Stimulated activated CD8-positive, alpha-beta memory T cell treated with anti-CD3 and anti-CD28 coated beads, Interleukin-15, amount 100 ng/mL, for 1 hour (primary cell): ENCODE measurements at places on chromosomes 6 and 20.

- no peak for DNase-seq
Measured at GRCh38 chr20:13741879-13742278, 42.8 kb downstream of the ESF1 start.

GRCh38 chr6:125302840-125303511 is 1.2 kb upstream of the HDDC2 start:
- DNase-seq: no peak

DNA sequence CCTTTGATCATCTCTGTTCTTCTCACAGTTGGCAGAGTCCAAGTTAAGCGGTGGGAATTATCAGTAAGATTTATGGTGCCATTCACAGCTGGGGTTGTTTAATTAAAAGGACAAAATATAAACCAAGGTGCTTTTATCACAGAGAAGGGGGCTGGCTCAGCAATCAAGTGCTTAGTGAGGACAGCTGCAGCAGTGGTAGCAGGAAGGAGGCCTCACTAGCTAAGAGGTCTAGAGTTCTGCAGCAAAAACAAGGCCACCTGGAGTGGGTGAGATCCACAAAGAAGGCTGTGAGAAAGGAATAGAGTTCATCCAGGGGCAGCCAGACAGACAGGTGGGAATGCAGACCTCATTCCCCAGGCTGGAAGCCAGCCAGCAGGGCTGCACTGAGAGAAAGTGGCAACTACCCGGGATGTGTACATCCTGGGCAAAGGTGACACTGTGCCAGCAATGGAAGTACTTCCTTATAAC is 37.1 kb downstream of the PIGU start:
- DNase-seq: no peak

- no peak for DNase-seq
Measured at GRCh38 chr20:46832555-46832954, 62.1 kb upstream of the EYA2 start.

GRCh38 chr6:37936906-37937305 is 117.4 kb downstream of the ZFAND3 start:
- no peak for DNase-seq

DNA sequence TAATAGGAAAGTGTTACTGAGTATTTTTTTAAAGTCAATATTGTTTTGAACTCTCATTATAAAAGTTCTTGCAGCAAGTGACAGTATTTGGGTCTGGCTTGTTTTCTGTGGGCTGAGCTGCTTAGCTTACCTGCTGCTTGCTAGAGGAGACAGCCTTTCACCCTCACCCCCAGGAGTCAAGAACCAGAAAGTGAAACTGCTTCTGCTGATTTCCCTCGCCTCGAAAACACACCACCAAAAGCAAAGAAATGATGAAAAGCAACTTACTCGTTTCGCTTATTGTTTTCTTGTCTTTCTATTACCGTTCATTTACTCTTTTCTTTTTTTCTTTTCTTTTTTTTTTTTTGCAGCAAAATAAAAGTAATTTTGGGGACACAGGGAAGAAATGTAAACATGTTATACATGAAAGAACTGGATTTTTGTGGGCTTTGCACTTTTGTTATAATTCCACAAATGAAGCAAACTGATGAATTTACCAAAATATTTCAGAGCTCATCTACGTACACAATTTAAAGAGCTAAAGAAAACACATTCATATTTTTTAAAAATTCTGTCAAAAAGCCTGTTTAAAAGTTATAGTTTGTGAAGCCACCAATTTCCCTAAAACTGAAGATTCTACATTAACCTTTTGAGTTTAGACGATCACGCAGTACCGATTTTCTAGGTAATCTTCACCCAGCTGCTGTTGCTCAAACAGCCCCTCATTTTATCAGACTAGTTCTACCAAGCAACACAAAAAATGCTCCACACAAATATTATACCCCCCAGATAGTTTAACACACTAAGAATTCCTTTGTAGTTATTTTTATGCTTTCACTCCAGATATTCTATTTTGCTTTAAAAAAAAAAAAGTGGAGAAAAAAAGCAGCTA is 1.7 kb downstream of the SCML4 start:
- no peak for DNase-seq

GRCh38 chr6:143743301-143744166 is 65.8 kb downstream of the PHACTR2 start:
- no peak for DNase-seq

DNA sequence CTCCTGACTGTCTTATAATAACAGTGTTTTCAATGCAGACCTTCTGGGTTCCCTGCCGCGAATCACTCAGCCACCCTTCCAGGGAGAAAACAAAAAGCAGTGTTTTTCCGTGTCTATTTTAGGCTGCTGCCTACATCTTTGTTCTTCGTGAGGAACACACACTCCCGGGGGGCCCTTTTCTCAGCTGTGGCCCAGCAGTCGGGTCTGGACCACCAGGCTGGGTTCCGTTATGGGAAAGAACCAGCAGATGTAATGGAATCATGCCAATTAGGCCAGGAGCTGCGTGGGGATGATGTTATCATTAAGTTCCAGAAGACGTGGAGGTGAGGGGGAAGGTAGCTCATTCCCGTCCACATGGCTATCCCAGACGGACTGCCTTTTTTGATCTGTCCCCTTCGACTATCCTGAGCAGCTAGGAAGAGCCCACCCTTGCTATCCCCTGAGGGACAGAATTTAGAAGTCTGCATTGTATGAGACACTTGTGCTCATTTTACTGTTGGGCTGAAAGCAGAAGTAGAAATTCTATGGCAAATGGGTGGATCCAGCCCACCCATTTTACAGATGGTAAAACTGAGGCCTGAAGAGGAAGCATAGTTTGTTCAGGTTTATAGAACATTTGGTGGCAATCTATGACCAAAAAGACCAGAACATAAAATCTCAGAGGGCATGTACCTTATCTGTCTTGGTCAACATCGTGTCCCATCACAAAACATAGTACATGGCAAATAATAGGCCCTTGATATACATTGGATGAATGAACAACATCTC is 54.5 kb downstream of the KCNB1 start:
- DNase-seq: no peak

DNA sequence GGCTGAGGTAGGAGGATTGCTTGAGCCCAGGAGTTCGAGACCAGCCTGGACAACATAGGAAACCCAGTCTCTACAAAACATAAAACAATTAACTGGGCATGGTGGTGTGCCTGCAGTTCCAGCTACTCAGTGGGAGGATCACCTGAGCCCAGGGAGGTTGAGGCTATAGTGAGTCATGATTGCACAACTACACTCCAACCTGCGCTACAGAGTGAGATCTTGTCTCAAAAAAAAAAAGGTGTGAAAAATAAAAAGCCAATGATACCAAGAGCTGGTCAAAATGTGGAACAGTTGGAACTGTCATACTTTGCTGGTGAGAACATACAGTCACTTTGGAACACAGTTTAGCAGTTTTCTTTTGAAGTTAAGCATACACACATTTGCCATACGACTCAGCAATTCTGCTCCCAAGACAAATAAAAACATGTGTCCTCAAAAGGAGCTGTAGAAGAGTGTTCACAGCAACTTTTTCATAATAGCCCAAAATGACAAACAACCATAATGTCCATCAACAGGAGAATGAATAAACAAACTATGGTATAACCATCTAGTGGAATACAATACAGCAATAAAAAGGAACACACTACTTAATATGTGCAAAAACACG is 21.6 kb upstream of the FKBP5 start:
- DNase-seq: no peak

GRCh38 chr6:113449051-113449450 is 408.1 kb upstream of the MARCKS start:
- no peak for DNase-seq

- no peak for DNase-seq
Measured at GRCh38 chr20:19074828-19075516, 137.5 kb upstream of the SLC24A3 start.

- DNase-seq: no peak
Measured at GRCh38 chr6:40349123-40349900, 237.9 kb downstream of the LRFN2 start.

DNA sequence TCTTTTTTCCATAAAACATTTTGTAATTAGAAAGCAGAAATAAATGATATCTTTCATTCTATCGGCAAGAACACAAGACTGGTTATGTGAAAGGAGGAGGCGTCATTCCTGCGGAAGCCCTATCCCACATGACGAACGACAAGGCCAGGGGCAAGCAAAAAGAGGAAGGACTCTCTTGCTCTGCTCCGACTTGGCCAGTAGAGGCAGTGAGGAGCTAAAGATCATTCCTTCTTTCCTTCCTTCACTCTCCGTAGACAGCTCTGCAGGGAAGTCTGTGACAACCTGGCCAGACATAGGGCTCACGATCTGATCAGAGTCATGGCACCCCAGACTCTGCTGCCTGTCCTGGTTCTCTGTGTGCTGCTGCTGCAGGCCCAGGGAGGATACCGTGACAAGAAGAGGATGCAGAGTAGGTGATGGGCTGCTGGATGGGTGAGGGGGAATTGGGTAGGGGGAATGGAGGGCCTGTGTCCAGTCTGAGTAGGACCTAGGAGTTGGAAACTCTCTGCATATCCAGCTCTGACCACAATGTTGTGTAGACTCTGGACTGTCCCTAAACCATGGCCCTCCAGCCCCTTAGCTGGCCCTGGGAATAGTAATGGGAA is at the start of gene WFDC10A:
Gene WFDC10A, plus strand, starts transcription at position 244 of the 605 bp plus-strand sequence. Its CDS starts 75 bp downstream, at position 319.
- DNase-seq: no peak

GRCh38 chr6:32941214-32941768 is 463 bp upstream of the HLA-DMB start:
- no peak for DNase-seq

- DNase-seq: no peak
Measured at GRCh38 chr20:54654450-54654849, 179.1 kb downstream of the DOK5 start.

- DNase-seq: no peak
Measured at GRCh38 chr6:163883984-163884383, 469.5 kb downstream of the QKI start.

- DNase-seq: no peak
Measured at GRCh38 chr20:29325304-29325640, 1932.2 kb upstream of the DEFB115 start.

DNA sequence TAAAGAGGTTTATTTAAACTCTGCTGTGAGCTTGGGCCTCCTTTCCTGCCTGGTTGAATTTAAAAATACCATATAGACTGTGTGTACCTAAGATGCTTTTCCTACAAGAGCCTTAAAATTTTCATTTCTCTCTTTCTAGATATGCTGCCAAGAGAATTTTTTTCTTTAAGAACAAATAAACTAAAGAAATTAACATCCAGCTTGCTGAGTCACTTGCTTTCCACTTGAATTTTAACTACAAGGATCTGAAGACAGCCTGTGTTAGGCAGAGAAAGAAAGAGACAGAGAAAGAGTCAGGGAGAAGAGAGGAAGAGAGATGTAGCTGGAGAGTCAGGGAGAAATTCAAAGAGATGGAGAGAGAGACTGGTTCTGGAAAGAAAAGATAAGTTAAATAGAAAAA is 18.3 kb upstream of the SNAP25 start:
- no peak for DNase-seq

- DNase-seq: no peak
Measured at GRCh38 chr6:78565997-78566396, 301.4 kb upstream of the IRAK1BP1 start.

- no peak for DNase-seq
Measured at GRCh38 chr6:135701426-135701825, 150.1 kb upstream of the PDE7B start.

DNA sequence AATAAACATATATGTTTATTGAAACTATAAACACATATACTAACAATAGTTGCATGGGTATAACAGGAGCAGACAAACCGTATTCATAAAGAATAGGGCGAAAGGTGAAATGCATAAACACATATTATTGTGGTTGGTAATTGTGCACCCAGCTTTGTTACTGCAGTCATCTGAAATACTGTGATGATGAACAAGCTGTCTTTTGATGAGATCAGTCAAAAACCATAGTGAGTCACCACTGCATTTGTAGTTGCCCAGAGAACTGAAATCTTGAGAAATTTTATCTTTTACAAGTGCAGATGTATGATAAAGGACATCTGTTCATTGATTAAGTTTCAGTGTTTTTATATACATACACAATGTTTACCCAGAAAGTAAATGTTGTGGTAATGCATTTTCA is 133.7 kb downstream of the MYO6 start:
- no peak for DNase-seq

DNA sequence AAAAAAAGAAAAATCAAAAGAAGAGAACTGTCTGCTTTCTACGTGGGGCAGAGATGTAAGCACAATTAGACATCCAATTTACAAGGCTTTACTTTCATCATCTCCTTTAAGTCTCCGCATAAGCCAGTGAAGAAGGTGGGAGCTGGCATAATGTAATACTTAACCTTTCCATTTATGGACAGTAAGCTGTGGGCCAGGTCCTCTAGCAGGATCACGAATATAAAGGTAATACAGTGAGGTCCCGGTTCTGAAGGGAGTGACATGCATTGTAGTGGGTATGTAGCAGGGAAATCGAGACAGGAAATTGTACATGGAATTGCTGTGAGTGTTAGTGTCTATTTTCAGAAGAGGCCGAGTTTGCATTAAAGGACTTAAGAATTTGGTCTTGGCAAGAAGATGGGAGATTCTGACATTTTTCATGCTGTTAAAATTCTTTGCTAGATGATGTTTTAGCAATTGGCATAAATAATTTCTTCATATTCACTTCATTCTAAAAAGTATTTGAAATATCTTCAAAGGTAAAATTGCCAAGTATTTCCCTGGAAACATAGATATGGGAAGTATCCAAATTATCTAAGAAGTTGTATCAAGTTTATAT is 20.4 kb upstream of the POPDC3 start:
- DNase-seq: no peak

DNA sequence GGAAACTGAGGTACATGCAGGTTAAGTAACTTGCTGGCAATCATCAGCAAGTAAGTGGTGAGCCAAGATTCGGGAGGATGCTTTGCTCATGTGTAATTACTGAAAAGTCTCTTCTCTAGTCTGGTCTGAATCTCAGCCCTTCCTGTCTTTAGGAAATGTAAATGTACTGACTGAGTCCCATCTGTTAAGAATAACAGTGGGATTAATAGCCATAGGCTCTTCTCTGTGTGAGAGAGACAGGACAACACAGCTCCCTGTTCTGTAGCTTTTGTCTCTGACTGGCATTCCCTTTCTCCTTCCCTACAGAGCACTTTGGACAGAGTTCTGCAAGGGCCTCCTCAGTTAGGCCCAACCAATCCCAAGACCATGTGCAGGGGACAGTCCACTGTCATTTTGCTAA is 131.3 kb upstream of the OGFRL1 start:
- no peak for DNase-seq

- no peak for DNase-seq
Measured at GRCh38 chr20:48626226-48626937, 201.4 kb downstream of the PREX1 start.
